Fibroblast of lung (primary cell): ENCODE measurements at places on chromosomes 6 and 20.

DNA sequence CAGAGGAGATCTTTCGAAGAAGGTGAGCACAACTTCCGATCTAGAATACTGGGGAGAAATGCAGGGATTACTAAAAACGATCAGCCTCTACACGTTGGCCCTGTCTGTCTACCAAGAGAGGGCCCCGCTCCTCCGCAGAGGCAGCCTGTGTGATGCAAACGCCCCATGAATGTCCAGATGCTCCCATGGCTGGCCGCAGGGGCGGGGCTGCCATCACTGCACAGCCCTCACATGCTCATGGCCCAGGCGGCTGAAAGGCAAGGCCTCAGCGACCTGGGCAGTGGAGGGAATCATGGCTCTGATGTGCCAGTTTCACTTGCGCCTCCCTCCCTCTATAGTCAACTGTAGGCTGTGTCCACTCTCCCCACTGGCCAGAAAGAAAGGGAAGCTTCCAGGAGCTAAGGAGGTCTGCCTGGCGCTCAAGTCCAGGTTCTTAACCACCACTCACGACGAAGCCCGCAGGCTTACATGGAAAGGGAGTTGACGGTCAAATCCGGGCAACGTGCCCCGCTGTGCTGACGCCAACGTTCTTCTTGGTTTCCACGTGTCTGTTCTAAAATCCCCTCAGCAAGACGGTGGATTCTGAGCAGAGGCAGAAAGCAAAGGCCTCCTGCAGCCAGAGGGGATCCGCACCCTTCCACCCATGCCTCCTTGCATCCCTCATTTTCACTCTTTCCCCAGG is 14.2 kb downstream of the PXDC1 start:
- H3K27ac ChIP-seq: no peak overlapping the region
- DNase-seq: no peak
- peaks cover under 1% of the 10 kb centered on the region for H3K4me1 ChIP-seq
- H3K36me3 ChIP-seq: peaks cover 26% of the 10 kb centered on the region
- no peak overlapping the region for H3K4me3 ChIP-seq
- no peaks in the 10 kb centered on the region for H3K27me3 ChIP-seq

- DNase-seq: no peak
- H3K27me3 ChIP-seq: no peaks in the 10 kb centered on the region
- H3K4me1 ChIP-seq: no peaks in the 10 kb centered on the region
- no peak overlapping the region for H3K27ac ChIP-seq
Measured at GRCh38 chr6:144725736-144726522, 440.8 kb downstream of the UTRN start.

DNA sequence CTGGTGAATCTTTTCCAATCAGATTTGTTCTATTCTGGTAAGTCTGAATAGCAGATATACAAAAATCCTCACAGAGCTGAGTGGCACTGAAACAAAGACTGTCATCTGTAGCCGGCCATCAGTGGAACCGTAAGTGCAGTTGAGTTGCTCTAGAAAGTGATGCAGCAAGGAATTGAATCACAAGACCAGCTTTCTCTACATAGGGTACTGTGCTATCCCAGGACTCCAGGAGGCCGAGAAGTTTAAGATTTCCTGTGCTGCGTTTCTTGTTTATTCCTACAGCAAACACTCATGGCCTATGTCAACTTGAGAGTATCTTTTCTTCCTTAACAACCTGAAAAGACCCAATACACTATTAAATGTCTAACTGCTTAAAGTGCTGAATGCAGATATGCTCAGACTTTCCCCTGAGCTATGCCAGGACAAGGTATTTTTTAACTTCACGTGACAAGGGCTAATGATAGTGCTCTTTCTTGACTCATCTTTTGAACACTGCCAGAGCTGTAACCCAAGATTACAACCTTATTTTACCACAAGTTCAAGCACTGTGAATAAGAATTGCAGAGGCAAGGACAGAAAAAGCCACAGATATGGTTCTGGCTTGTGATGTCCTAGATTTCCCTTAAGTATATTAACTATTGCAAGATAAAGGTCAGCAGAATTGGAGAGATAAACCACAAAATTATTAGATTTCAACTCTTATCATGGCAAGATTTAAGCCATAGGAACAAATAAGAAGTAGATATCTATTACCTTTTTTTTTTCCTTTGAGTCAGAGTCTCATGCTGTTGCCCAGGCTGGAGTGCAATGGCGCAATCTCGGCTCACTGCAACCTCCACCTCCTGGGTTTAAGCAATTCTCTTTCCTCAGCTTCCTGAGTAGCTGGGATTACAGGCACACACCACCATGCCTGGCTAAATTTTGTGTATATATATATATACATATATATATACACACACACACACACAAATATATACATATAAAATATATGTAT is 71.6 kb downstream of the GJA1 start:
- no peaks in the 10 kb centered on the region for H3K4me1 ChIP-seq
- H3K36me3 ChIP-seq: no peaks in the 10 kb centered on the region
- peak; percentile 90 for DNase-seq
- no peak overlapping the region for H3K27ac ChIP-seq
- H3K27me3 ChIP-seq: no peaks in the 10 kb centered on the region

DNA sequence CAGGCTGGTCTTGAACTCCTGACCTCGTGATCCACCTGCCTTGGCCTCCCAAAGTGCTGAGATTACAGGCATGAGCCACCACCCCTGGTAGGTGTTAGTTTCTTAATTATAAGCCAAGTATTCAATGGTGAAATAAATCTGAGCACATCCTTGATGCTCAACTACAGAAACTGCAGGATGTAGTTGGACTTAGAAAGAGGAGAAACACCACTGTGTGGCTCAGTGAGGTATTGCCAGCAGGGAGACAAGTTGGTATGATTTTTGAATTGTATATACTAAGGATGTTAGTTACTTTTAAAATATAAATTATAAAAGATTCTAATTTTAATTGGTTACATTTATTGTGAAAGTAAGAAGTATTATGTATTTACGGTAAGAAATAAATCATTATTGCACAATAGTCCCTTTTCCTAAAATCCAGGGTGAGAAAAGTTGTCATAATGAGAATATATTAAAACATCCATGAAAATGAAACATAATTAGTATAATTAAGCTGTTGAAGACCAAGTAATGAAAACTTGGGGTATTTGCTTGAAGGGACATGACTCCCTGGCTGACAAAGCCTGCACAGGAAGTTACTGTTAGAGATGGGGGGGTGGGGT is 17.6 kb downstream of the SLC18B1 start:
- no peaks in the 10 kb centered on the region for H3K27me3 ChIP-seq
- peak; percentile 16 for DNase-seq
- no peak overlapping the region for H3K27ac ChIP-seq
- no peaks in the 10 kb centered on the region for H3K4me1 ChIP-seq
- no peaks in the 10 kb centered on the region for H3K36me3 ChIP-seq

DNA sequence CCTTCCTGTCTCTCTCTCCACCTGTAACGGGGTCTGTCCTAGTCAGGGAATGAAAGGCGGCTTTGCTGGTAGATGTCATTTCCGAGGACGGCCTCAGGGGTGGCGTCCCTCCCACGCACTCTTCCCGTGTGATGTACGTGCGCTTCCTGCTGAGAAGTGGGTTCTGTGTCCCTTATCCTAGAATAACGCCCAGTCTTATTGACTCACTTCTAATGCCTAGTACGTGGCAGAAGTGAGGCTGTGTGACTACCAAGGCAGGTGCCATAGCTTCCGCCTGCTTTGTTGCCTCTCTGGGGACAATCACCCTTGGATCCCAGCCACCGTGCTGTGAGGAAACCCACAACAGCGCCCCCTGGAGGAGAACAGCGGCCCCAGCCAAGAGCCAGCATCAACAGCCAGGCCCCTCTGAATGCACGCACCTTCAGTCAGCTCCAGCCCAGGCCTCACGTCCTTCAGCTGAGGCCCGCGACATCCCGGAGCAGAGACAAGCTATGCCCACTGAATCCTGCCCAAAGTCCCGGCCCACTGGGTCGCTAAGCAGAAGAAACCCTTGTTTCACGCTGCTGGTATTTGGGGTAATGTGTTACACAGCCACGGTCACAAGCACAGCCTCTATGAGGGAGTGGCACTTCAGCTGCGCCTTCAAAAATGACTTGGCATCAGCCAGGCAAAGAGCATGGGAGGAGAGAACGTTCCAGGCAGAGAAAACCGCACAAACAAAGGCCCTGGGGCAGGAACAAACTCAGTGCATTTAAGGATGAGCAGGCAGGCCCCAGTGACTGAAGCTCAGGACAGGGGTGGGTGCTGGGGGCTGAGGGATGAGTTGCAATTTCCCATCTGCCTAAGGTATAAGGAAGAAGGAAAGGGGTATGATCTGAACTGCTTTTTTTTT is 224.2 kb downstream of the NFATC2 start:
- no peak for DNase-seq
- H3K4me1 ChIP-seq: no peaks in the 10 kb centered on the region

- no peaks in the 10 kb centered on the region for H3K36me3 ChIP-seq
- H3K4me3 ChIP-seq: no peak overlapping the region
- H3K27ac ChIP-seq: peak overlapping the region; percentile 40
- H3K27me3 ChIP-seq: no peaks in the 10 kb centered on the region
Measured at GRCh38 chr6:56334937-56335336, 87.6 kb upstream of the COL21A1 start.

GRCh38 chr6:16694781-16695578 is 66.3 kb downstream of the ATXN1 start:
- H3K4me1 ChIP-seq: peaks cover 5% of the 10 kb centered on the region
- no peak overlapping the region for H3K4me3 ChIP-seq
- H3K27ac ChIP-seq: no peak overlapping the region

GRCh38 chr6:107728564-107728897 is 95.6 kb downstream of the SCML4 start:
- peaks cover 23% of the 10 kb centered on the region for H3K27me3 ChIP-seq
- no peak for DNase-seq
- no peaks in the 10 kb centered on the region for H3K36me3 ChIP-seq
- no peak overlapping the region for H3K4me3 ChIP-seq
- no peaks in the 10 kb centered on the region for H3K4me1 ChIP-seq

GRCh38 chr20:13302647-13303450 is 81.8 kb downstream of the ISM1 start:
- H3K36me3 ChIP-seq: no peaks in the 10 kb centered on the region
- no peak overlapping the region for H3K4me3 ChIP-seq
- DNase-seq: peak; percentile 11
- H3K4me1 ChIP-seq: no peaks in the 10 kb centered on the region
- H3K27me3 ChIP-seq: no peaks in the 10 kb centered on the region

- no peak overlapping the region for H3K4me3 ChIP-seq
- H3K27me3 ChIP-seq: peaks cover 10% of the 10 kb centered on the region
- no peak overlapping the region for H3K27ac ChIP-seq
- H3K36me3 ChIP-seq: no peaks in the 10 kb centered on the region
Measured at GRCh38 chr20:4661191-4661590, 60.5 kb upstream of the PRND start.

DNA sequence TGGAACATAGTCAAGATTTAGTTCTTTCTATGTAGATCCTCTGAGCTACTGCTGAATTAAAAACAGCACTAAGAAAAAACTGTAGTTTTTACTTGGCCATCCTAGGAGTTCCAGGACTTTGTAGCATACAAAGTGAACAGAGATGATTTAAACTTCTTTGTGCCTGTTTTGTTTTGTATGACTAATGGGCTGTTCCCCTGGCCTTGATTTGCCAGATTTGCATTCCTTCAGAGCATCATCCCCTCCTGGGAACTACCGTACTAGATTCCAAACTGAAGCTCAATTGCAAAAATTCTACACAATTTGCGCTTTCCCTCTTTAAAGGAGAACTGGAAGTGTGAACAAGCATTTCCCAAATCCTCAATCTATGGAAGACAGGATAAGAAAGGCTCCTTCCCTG is 23.1 kb downstream of the ACOT13 start:
- no peaks in the 10 kb centered on the region for H3K4me1 ChIP-seq
- no peaks in the 10 kb centered on the region for H3K36me3 ChIP-seq
- peak; percentile 13 for DNase-seq
- no peak overlapping the region for H3K27ac ChIP-seq
- no peak overlapping the region for H3K4me3 ChIP-seq

- no peak for DNase-seq
- H3K4me3 ChIP-seq: peak overlapping the region; percentile 78
- H3K36me3 ChIP-seq: no peaks in the 10 kb centered on the region
- no peaks in the 10 kb centered on the region for H3K27me3 ChIP-seq
- no peak overlapping the region for H3K27ac ChIP-seq
Measured at GRCh38 chr6:13484138-13484708, 3.2 kb downstream of the GFOD1 start.

DNA sequence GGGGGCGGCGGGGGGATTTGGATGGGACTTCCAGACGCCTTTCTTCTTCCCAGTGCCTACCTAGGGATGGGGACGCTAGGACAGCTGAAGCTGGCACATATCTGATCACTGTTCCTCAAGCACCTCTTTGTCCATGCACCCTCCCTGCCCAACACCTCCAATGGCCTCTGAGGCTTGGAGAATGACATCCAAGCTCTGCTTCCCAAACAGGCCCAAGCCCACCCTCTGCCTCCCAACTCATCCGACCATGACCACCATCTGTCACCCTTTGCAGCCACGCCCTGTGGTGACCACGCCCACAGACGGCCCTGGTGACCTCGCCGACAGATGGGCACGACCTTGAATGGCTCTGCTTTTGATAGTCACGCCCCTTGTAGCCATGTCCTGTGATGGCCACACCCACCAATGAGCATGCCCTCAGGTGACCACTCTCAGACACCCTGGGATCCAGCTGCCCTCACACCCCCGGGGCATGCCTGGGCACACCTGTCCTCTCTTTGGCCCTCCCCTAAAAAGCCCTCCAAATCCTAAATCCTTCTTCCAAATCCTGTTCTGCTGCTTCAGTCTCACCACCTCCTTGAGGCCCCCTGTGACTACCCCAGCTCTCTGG is 51.0 kb downstream of the SSR1 start:
- H3K4me3 ChIP-seq: peak overlapping the region; percentile 69
- peaks cover 4% of the 10 kb centered on the region for H3K4me1 ChIP-seq
- H3K27me3 ChIP-seq: no peaks in the 10 kb centered on the region
- DNase-seq: no peak
- peak overlapping the region; percentile 54 for H3K27ac ChIP-seq

GRCh38 chr6:12009876-12010634 is 2.1 kb upstream of the HIVEP1 start:
- peak; percentile 54 for DNase-seq
- H3K4me1 ChIP-seq: peaks cover 2% of the 10 kb centered on the region
- H3K36me3 ChIP-seq: no peaks in the 10 kb centered on the region
- H3K27ac ChIP-seq: peak overlapping the region; percentile 98

DNA sequence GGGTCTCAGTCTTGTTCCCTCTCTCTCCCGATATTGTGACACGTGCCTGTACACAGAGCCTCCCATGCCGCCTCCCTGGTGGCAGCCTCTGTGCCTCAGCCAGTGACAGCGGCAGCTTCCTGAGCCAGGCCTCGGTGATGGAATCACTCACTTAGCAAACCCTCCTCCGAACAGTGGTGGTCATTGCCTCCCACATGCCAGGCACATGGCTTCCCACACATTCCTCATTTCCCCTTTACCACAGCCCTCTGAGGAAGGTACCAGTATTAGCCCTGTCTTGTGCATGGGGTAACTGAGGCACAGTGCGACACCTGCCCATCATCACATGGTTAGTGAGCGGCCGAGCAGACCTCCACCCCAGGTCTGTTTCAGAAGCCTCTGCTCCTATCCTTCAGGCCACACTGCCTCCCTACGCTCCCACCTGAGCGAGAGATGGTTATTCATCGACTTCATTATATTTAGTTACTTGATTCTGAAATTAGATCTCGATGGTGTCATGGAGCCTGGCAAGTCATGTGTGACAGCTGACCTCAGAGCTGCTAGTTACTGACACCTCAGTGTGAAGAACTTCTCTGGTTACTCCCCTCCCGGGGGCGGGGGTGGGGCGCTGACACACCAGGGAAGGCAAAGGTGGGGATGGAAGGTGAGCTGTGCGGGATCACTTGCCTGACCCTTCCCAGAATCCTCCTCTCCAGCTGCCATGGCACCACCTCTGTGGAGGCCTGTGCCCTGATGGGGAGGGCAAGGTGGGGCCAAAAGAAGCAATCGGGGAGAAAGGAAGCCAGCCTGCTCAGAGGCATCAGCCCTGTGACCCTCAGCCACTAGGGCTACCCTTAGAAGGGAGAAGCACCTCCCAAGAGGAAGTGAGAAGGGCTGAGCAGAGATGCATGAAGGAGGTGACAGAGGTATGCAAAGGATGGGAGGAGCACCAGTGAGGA is 17.9 kb downstream of the MDGA1 start:
- no peaks in the 10 kb centered on the region for H3K36me3 ChIP-seq
- H3K27ac ChIP-seq: no peak overlapping the region
- no peak for DNase-seq
- no peaks in the 10 kb centered on the region for H3K27me3 ChIP-seq
